Stomach (tissue), 19 donors: ENCODE measurements at places on chromosomes 6 and 20.

DNA sequence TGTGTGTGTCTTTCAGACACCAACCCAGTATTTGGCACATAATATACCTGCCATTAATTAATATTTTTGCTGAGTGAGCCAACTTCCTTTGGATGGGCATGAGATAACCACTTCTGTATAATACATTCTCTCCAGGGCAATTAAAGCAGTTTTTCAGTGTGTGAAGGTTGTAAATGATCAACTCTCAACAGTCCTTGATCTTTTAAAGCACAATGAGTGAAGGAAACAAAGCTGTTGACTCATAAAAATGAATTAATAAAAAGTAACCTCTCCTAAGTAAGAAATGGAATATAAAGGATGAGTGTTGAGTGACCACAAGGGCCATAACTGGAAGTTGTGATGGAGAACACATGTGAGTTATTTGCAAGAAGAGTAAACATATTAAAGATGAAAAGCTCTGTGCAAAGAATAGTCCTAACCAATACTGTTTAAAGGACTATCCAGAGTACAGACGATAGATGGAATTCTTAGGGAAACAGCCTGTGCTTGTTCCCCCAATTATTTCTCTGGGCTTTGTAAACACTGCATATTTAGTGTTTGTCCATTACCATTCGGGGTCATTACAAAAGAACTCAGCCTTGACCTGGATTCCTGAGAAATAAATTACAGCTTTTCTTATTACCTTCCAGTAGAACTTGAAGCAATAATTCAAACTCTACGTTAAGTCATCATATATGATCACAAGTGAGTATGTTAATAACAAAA, 446.2 kb downstream of the PLCB1 start:
- H3K4me3 ChIP-seq, result no peak overlapping the region
- DNase-seq, result no peak
- no peaks in the 10 kb centered on the region for H3K36me3 ChIP-seq
- no peaks in the 10 kb centered on the region for H3K27me3 ChIP-seq

- no peaks in the 10 kb centered on the region for H3K27me3 ChIP-seq
- no peaks in the 10 kb centered on the region for H3K36me3 ChIP-seq
- H3K4me3 ChIP-seq, result no peak overlapping the region
Observed at GRCh38 chr20:2421247-2421646, 40.5 kb downstream of the TGM6 start.

GRCh38 chr20:17611290-17611539, 41.3 kb downstream of the DSTN start:
- peaks cover 64% of the 10 kb centered on the region for H3K36me3 ChIP-seq
- H3K4me3 ChIP-seq, result no peak overlapping the region
- DNase-seq, result no peak
- H3K27me3 ChIP-seq, result no peaks in the 10 kb centered on the region
- peaks cover 77% of the 10 kb centered on the region for H3K4me1 ChIP-seq

- H3K36me3 ChIP-seq, result no peaks in the 10 kb centered on the region
- H3K4me3 ChIP-seq, result peak within 1 kb of the TSS; percentile 87
- no peaks in the 10 kb centered on the region for H3K27me3 ChIP-seq
- peak; percentile 97 for DNase-seq
Observed at GRCh38 chr6:13711733-13712598, at the start of gene RANBP9. TSS of gene RANBP9 (minus strand) at chr6:13711835. CDS start at chr6:13711505, 330 bp downstream.

DNA sequence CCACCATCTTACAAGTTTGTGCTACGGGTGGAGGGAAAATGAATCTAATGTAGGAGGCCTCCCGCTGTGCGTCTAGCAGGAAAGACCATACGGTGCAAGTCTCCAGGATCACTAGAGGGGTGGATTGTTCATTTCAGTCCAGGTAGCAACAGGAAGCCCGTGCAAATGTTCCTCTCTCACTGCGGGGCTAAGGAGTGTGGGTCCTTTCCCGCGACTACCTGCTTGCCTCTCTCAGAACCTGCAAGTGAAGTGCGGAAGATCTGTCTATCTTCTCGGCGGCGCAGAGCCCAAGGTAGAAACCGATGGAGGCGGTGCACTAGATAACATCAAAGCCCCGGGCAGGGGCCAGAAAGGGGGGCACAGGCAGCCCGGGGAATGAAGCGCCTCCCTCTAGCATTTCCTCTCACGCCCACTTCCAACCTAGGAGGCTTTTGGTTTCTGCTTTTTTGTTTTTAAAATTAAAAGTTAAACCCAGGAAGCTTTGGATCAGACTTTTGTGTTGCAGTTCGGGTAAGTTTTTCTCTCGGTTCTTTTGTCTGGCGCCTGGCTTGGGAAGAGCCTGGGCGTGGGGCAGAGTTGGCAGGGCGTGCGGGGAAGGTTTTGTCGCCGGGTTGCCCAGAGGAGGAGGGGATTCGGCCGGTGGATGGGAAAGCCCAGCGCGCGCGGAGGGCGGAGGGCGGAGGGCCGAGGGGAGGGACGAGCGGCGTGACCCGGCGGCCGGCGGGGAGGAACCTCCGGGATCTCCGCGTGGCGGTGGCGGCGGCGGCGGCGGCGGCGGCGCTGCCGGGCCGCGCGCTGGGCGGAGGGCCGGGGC, 3.5 kb upstream of the HIVEP1 start:
- peaks cover 27% of the 10 kb centered on the region for H3K4me1 ChIP-seq
- DNase-seq, result peak; percentile 70
- H3K4me3 ChIP-seq, result peak overlapping the region; percentile 45
- no peaks in the 10 kb centered on the region for H3K36me3 ChIP-seq
- H3K27ac ChIP-seq, result peak overlapping the region; percentile 98

DNA sequence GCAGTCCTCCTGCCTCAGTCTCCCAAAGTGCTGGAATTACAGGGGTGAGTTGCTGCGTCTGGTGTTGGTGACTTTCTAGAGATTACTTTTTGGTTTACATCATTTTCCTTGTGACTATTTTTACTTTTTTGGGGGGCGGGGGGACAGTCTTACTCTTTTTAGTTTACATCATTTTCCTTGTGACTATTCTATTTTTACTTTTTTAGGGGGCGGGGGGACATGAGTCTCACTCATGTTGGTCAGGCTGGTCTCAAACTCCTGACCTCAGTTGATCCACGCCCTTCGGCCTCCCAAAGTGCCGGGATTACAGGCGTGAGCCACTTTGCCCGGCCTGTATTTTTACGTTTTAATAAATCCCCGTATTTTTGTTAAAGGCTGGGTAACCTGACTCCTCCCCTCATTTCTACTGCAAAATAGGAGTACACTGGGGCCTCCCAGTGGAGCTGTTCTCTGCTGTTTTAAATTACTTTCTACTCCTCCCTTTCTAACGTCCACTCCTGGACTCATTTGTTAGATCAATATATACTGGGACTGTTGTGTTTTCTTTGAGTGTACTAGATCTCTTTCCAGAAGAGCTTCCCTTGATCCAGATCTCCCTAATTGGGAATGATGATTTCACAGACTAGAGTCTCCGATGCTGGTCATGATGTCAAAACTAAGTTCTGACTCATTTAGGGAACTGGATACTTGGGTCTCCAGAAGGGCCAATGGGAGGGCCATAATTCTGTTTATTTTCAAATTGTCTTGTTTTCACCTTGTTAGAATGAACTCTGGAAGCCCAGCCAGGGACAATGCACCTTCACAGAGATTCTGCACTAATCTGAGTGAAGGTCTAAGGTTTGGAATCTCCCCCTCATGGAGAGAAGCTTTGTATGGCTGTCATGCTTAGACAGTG, 9.2 kb downstream of the HSPA1B start:
- H3K4me3 ChIP-seq, result peak overlapping the region; percentile 91
- H3K27ac ChIP-seq, result peak overlapping the region; percentile 94
- H3K36me3 ChIP-seq, result peaks cover 54% of the 10 kb centered on the region
- DNase-seq, result peak; percentile 40
- H3K4me1 ChIP-seq, result peaks cover 35% of the 10 kb centered on the region
